Keratinocyte (primary cell): ENCODE measurements at places on chromosomes 12 and 14. TPM values are rescaled to one million over a fixed set of nuclear protein-coding genes. Genes with fewer than 3 reads are reported as not detected.

TSPAN8 gene
- 0.05 TPM in 1 of 3 replicates, not detected in the others for polyA plus RNA-seq

DPY19L2 gene
- 0.68 to 3.3 TPM (median 2.6 TPM) in 3 replicates for polyA plus RNA-seq

MMP19 gene
- polyA plus RNA-seq: 2.2 to 4.1 TPM (median 2.7 TPM) in 3 replicates

SCNN1A gene
- polyA plus RNA-seq: 3.8 to 13.2 TPM (median 11.1 TPM) in 3 replicates

EML1 gene
- polyA plus RNA-seq: 0.84 to 1.8 TPM (median 0.85 TPM) in 3 replicates

GLIPR1L1 gene
- polyA plus RNA-seq: not detected in 3 replicates

AEBP2 gene
- polyA plus RNA-seq: 10.1 to 19.6 TPM (median 14.8 TPM) in 3 replicates

MFAP5 gene
- 295 to 394 TPM (median 317 TPM) in 3 replicates for polyA plus RNA-seq

OASL gene
- 3.6 to 6.2 TPM (median 4.5 TPM) in 3 replicates for polyA plus RNA-seq

DEGS2 gene
- polyA plus RNA-seq: 0.34 to 0.59 TPM (median 0.46 TPM) in 3 replicates

PACS2 gene
- 11.8 to 20.8 TPM (median 20.5 TPM) in 3 replicates for polyA plus RNA-seq

RDH16 gene
- 0.10 to 0.30 TPM (median 0.21 TPM) in 3 replicates for polyA plus RNA-seq

BEST3 gene
- 0.03 to 0.07 TPM (median 0.06 TPM) in 3 replicates for polyA plus RNA-seq

GPRC5D gene
- polyA plus RNA-seq: 0.08 to 0.32 TPM (median 0.19 TPM) in 3 replicates

FOXG1 gene
- not detected in 3 replicates for polyA plus RNA-seq

RTL1 gene
- polyA plus RNA-seq: not detected in 3 replicates

NAP1L1 gene
- 161 to 384 TPM (median 345 TPM) in 3 replicates for polyA plus RNA-seq

DYRK2 gene
- 22.1 to 22.7 TPM (median 22.1 TPM) in 3 replicates for polyA plus RNA-seq

EGLN3 gene
- 4.7 to 13.3 TPM (median 9.3 TPM) in 3 replicates for polyA plus RNA-seq

TMX1 gene
- 20.2 to 36.0 TPM (median 24.0 TPM) in 3 replicates for polyA plus RNA-seq

ACSS3 gene
- 0.08 to 0.30 TPM (median 0.17 TPM) in 3 replicates for polyA plus RNA-seq

BLTP3B gene
- polyA plus RNA-seq: 8.7 to 11.7 TPM (median 10.4 TPM) in 3 replicates

OR6C4 gene
- not detected in 3 replicates for polyA plus RNA-seq

BCL2L2 gene
- polyA plus RNA-seq: 24.0 to 45.7 TPM (median 33.9 TPM) in 3 replicates

RPS29 gene
- 3,884 to 7,725 TPM (median 4,926 TPM) in 3 replicates for polyA plus RNA-seq

TPH2 gene
- not detected in 3 replicates for polyA plus RNA-seq

GLT1D1 gene
- not detected in 3 replicates for polyA plus RNA-seq

RNU4-1 gene
- polyA plus RNA-seq: under 0.01 TPM in 2 of 3 replicates, not detected in the other

FLVCR2 gene
- polyA plus RNA-seq: 0.22 to 0.45 TPM (median 0.40 TPM) in 3 replicates

RND1 gene
- polyA plus RNA-seq: 0.05 to 0.30 TPM (median 0.16 TPM) in 3 replicates

DIO2 gene
- 0.01 to 0.67 TPM (median 0.22 TPM) in 3 replicates for polyA plus RNA-seq

ZDHHC22 gene
- not detected in 3 replicates for polyA plus RNA-seq

FITM1 gene
- polyA plus RNA-seq: 0.13 TPM in 1 of 3 replicates, not detected in the others

AQP5 gene
- polyA plus RNA-seq: not detected in 3 replicates

TBPL2 gene
- not detected in 3 replicates for polyA plus RNA-seq

ALG10 gene
- 7.5 to 10.6 TPM (median 7.6 TPM) in 3 replicates for polyA plus RNA-seq

SSTR1 gene
- 0.03 to 0.05 TPM in 2 of 3 replicates, not detected in the other for polyA plus RNA-seq

SLC10A1 gene
- not detected in 3 replicates for polyA plus RNA-seq
